ENCODE measurements at places on chromosomes 4 and X. TPM values are rescaled to one million over a fixed set of nuclear protein-coding genes. Genes with fewer than 3 reads are reported as not detected.

Gene SUPT20HL1
- total RNA-seq = not detected

Gene SPATA4
- total RNA-seq = 1.2 TPM

Gene SMIM10
- total RNA-seq = 6.5 TPM

Gene PLAC8
- 10.3 TPM for total RNA-seq

Gene NLGN3
- total RNA-seq = 0.82 TPM

GRCh38 chrX:39439906-39440798, 638.9 kb downstream of the MID1IP1 start:
- no peaks in the 10 kb centered on the region for H3K36me3 ChIP-seq
- H3K27me3 ChIP-seq = peaks cover 4% of the 10 kb centered on the region
- DNase-seq = no peak
- H3K4me1 ChIP-seq = no peaks in the 10 kb centered on the region

DNA sequence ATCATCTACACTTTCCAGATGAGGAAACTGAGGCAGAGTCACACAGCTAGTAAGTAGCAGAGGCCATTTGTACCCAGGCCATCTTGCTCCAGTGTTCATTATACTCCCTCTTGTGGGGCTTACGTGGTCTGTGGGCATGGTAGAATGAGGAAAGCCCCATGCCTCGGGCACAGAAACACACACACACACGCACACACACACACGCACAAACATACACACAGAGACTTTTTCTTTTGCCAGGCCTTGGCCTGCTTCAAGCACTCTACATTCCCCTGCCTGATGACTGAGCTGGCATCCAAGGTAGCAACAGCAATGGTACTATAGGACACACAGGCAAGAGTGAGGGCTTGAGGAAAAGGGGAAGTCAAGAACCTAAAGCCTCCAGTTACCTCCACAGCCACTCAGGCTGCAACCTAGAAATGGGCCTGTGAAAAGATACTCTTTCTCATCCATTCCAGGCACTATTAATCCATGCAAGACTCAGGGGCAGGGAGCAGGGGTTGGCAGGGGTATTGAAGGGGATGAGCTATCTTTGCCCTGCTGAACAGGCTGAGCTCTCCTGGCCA, 43.6 kb downstream of the STARD8 start:
- DNase-seq = no peak
- H3K4me1 ChIP-seq = no peaks in the 10 kb centered on the region
- no peaks in the 10 kb centered on the region for H3K27me3 ChIP-seq
- no peak overlapping the region for H3K4me3 ChIP-seq

GRCh38 chr4:41212616-41213203, 1.6 kb downstream of the APBB2 start:
- no peak overlapping the region for H3K27ac ChIP-seq
- no peaks in the 10 kb centered on the region for H3K36me3 ChIP-seq
- H3K4me3 ChIP-seq = peak overlapping the region; percentile 92
- DNase-seq = peak; percentile 51
- H3K4me1 ChIP-seq = no peaks in the 10 kb centered on the region

DNA sequence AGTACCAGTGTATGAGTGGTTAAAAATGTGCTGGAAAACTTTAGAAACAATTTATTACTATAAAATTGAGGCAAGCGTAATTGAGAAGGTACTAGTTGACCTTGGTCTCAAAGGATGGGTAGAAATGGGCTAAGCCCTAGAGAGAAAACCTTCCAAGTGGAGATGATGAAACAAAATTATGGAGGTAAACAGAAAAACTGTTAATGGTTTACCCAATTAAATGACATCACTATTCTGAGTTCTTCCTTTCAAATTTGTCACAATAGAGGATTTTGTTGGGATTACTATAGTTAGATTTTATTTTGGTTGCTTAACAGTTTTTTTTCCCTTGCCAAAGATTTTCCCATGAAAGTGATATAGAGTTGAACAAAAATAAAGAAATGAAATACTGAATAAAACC, 1302.5 kb upstream of the TENM3 start:
- no peaks in the 10 kb centered on the region for H3K27me3 ChIP-seq
- no peaks in the 10 kb centered on the region for H3K4me1 ChIP-seq
- no peaks in the 10 kb centered on the region for H3K36me3 ChIP-seq
- H3K27ac ChIP-seq = no peak overlapping the region

GRCh38 chrX:147565237-147565636, 346.5 kb upstream of the FMR1 start:
- no peaks in the 10 kb centered on the region for H3K27me3 ChIP-seq
- no peaks in the 10 kb centered on the region for H3K4me1 ChIP-seq
- no peak for DNase-seq
- no peaks in the 10 kb centered on the region for H3K36me3 ChIP-seq
- H3K27ac ChIP-seq = no peak overlapping the region
- no peak overlapping the region for H3K4me3 ChIP-seq

DNA sequence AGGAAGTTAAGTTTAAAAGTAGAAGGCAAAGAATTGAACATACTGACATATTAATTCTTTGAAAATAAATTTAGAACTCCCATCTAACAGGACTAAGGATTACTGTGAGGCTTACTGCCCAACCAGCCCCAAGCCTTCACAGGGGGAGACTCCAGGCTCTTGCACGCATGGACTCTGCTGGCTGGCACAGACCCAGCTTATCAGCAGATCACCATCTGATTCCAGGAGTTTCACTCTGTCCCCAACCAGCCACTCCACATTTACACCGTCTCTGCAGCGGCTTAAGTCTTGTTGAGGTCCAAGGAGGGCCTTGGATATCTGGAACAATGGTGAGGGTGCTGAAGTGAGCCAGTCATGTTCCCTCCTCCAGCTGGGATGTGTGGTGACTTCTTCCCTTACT, 16.4 kb upstream of the OTUD4 start:
- H3K27me3 ChIP-seq = no peaks in the 10 kb centered on the region
- no peaks in the 10 kb centered on the region for H3K4me1 ChIP-seq
- no peaks in the 10 kb centered on the region for H3K36me3 ChIP-seq
- no peak overlapping the region for H3K4me3 ChIP-seq
- no peak for DNase-seq
- H3K27ac ChIP-seq = no peak overlapping the region

All from kidney (tissue), 22 donors.